NCI-H748 treated with DMSO at 0.1 percent for 48 hours (cell line): ENCODE measurements at places on chromosomes 2 and 18.
A peak's percentile ranks its signal among the peaks of the same experiment; 100 is the strongest.

DNA sequence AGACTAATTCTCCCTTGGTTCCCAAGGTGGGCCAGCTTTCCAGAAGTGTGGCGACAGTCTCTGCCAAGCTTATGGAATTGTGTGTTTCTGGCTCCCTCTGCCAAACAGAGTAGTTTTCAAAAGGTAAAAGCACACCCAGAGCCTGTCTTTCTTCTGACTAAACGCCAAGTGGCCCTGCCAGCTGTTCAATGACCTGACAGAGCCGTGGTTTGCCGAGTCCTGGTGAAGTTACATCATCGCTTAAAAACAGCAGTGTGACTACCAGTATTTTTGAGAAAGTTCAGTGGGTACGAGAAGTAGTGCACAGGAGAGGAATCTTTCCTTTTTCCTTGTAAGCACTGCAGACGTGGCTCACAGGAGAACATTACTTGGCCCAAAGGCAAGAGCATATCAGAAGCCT, 1.9 kb downstream of the PER2 start:
- DNase-seq = no peak

GRCh38 chr2:106841886-106842645, 43.9 kb downstream of the ST6GAL2 start:
- DNase-seq = no peak

DNA sequence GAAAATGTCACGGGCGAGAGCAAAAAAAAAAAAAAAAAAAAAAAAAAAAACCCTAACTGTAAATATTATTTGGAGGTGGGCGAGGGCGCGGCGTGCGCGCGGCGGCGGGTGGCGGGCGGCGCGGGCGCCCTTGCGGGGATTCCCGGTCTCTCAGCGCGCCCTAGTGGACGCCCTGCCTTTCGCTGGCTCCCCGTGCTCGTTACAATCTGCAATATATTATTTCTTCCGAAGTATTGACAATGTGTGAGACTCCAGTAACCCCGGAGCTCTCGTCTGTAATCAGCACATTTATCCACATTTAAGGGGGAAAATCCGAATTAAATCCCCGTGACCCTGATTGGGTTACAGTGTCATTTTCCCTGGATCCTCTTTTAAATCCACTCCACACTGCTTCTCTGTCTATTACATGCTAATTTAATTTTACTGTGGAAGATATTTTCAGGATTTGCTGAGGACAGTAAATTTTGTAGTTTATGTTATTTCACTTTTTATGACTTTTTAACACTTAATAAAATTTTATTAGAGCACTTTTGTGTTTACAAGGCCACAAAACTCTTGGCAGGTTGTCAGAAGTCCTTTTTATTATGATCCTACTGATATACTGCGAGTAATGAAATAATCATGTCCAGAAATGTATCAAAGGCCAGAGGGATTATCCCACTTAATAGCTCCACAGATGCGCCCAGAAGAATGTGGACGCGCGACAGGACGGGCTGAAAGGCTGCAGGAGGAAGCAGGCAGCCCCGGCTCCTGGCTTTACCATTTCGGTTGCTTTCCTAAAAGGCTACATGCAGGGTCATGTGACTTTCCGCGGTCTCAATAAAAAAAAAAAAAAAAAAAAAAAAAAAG, 369.1 kb downstream of the MTX2 start:
- peak; percentile 72 for DNase-seq

DNA sequence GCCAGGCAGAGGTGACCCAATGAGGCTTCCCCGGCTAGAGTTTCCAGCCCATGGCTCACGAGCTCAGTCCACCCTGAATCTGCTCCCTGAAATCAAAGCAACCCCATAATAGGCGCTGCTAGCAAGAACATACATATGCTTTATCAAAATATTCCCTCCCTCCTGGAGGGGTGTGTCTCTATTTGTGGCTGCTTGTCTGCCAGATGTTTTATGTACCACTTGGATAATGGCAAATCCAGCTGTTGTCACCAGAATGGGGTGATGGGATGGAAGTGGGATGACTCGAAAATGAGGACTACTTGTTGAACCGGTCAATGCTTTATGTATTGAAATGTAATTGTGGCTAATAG, 152.0 kb downstream of the GALNT14 start:
- DNase-seq = no peak

- no peak for DNase-seq
These were observed 135.3 kb downstream of the INSIG2 start for GRCh38 chr2:118223511-118223991.

GRCh38 chr18:25349926-25350487, 2.0 kb downstream of the ZNF521 start:
- no peak for DNase-seq

- DNase-seq = peak; percentile 58
These were observed 51.5 kb upstream of the DCC start for GRCh38 chr18:52288403-52289004.

GRCh38 chr2:181454686-181455450, 2.3 kb upstream of the ITGA4 start:
- no peak for DNase-seq

- peak; percentile 70 for DNase-seq
These were observed 129.1 kb upstream of the DOCK10 start for GRCh38 chr2:225171350-225171749.

GRCh38 chr2:231007286-231008098, 11.6 kb downstream of the SPATA3 start:
- no peak for DNase-seq

- no peak for DNase-seq
These were observed 16.2 kb upstream of the MBD2 start for GRCh38 chr18:54240629-54241107.

DNA sequence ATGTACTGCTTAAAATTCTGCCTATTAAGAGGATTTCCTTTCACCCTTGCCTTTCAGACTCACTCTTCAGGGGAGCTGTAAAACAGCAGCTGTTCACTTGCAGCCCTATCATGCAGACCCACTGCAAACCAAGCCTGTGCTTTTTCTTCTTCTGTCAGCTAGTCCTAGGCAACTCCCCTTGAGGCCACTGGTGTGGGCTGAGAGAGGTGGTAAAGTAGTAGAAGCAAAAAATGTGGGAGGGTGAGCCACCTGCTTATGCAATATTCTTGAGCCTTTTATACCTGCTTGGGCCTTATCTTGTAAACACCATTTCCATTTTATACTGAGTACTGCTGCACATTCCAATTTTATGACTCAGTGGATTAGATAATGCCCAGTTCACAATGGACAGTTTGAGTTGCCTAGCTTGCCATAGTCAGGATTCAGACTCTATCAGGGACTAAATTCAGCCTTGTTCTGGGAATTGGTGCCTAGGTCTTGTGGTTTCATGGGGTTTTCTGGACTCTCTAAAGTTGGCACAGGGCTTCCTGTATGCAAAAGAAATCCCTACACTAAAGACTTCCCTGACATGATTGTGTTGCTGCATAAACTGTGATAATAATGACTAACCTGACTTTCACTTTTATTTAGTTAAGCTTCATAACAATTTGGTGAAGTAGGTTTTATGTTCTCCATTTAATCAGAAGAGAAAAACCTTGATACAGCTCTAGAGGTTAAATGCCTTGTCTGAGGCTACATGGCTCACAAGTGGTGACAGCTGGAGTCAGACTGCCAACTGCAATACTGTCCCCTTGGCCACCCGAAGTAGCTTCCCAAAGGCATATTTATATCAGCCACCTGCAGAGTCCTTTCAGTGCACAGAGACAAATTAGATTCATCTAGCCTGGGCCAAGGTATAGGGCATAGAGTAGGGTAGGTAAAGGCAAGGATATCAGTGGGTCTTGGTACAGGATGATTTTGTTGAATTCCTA, 47.4 kb upstream of the KDM3A start:
- DNase-seq = no peak

DNA sequence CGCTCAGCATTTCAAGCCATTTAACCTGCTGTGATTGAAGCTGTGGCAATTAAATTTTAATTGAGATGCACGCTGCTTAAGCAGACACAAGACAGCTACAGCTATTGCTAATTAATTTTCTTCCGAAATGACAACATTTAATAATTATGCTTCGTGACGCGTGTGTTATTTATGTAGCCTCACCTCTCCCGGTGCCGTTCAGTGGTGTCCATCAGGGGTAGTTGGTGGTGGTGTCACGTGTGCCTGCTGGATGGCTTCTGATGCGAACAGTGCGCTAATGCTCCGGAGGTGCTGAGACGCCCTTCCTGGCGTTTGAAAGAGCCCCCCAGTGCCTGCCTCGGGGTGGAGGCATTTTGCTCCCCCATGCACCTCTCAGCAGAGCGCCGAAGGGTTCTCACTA, 39.5 kb downstream of the GLI2 start:
- no peak for DNase-seq

DNA sequence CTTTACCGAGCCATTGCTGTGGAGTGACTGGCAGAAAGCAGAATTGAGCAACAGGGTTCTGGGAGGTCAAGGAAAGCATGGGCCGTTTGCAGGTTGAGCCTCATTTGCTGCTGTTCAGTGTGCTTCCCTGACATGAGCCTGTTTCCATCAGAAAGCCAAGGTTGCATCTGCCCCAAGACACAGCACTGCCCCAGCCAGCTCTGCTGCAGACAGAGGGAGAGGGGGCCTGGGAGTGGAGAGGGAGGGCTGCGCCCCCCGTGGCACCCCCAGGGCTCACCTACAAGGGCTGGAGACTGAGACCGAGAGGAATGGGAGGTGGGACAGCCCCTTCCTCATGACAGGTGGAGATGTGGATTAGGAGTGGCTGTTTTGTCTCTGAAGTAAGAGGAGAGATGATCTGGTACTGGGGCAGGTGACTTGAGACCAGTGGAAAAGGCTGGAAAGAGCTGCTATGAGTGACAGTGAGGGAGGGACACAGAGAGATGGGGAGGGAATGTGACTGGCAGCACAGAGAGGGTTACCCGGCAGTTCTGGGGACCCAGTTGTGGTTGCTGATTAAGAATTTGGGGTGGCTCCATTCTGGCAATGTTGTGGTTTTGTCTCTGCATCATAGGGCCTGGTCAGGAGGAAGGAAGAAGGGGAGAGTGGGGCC, 218.0 kb downstream of the DYSF start:
- DNase-seq = no peak

DNA sequence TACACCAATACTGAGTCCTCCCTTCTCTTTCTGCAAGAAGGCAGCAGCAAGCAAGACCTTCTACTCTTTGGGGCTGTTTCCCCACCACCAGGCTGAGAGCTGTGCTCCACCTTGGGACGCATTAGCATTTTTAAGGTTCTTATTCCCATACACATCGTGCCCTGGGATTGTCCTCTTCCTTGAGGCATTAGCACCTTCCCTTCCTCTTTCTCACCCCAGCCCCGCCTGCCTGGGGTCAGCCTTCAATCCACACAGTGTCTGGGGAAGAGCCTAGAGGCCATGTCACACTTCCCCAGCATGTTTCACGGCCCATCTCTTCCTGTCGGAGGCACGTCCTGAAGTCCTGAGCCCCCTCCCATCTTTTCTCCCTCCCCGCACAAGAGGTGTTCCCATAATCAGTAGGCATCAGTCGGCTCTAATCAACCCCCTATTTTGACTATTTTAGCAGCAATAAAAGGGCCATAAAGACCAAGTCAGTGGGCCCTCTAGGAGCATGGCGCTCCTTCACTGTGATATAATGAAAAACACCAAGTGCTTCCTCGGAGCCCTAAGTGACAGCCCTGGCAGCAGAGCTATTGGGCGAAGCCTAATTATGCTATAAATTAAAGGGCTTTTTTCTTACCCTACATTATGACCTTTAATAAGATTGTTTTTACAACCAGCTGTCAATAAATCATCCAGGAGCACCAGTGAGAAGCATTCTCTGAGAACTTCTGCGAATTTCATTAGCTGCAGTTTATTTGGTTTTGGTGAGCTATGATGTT, 55.0 kb upstream of the PKDCC start:
- DNase-seq = no peak

DNA sequence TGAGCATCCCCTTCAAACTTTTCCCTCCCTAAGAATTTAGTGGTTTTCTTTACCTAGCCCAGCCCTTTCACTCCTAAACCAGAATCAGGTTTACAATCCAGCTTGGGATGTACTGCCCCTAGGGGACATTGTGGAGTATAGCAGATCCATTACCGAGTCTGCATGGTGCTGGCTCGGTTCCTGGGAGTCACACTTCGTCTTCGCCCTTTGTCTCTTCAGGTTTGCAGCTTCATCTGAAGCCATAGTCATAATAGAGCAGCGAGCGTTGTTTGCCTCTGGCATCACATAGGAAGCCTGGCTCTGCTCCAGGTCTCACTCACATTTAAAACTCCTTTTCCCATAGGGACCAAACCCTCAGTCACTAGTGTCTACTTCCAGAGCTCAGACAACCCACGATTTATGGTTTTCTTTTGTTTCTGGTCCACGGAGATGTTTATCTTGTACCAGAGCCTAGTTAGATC, 16.8 kb upstream of the LYPD6 start:
- DNase-seq = peak; percentile 84

DNA sequence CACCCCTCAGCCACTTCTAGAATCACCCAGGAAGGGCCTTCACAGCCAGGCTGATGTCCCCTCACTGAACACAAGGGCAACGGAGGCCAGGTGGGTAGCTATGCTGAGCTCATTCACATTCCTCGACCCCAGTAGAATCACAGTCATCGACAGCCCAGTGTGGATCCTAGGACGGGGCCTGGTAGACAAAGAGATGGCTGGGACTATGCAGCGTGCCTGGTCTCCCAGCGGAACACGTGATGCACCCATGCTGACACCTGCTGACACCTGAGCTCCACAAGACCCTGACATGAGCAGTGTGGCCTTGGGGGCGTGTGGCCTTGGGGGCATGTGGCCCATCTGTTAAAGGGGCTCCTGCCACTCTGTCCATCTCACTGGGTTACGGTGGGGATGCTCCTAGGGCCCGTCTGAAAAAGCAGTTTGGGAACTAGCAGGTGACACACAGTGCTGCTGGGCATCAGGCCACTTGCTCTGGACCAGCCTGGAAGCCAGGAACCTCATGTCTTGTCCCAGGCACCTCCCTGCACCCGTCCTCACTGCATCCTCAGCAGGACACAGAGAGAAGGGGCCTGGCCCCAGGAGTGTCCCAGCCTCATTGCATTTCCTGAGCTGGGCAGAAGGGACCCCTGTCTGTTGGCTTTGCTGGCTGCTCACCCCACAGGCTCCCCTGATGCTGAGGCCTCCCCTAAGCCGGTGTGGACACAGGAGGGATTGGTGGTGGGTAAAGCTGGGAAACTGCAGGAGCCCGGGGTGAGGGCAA, 9.7 kb downstream of the ECEL1 start:
- no peak for DNase-seq

DNA sequence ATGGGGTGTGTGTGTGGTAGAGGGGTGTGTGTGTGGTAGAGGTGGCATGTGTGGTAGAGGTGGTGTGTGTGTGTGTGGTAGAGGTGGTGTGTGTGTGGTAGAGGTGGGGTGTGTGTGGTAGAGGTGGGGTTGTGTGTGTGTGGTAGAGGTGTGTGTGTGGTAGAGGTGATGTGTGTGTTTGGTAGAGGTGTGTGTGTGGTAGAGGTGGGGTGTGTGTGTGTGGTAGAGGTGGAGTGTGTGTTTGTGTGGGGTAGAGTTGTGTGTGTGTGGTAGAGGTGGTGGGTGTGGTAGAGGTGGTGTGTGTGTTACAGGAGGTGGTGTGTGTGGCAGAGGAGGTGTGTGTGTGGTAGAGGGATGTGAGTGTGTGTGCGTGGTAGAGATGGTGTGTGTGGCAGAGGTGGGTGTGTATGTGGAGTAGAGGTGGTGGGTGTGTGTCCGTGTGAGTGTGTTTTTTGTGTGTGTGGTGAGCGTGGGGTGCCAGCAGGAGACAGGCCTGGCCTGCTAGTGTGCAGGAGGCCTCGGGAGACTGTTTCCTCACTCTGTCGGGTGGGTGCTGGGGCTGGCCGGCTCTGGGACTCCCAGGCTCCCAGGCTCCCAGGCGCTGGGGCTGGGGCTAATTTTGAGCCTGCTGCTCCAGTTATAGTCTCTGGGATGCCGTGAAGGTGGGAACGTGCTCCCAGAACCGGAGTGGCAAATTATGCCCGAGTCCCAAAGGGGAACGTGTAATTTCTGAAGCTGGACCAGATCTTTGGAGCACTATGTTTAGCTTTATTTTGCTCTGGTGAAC, 165.2 kb downstream of the DYSF start:
- DNase-seq = no peak
